Sigmoid colon (tissue), 7 donors: ENCODE measurements at places on chromosomes 11 and 22. TPM values are rescaled to one million over a fixed set of nuclear protein-coding genes. Genes with fewer than 3 reads are reported as not detected.

OR10G6 gene
- not detected for polyA plus RNA-seq

NAV2 gene
- 1.2 TPM for polyA plus RNA-seq

GPR83 gene
- not detected for polyA plus RNA-seq

MGAT3 gene
- 8.1 TPM for polyA plus RNA-seq

IGHMBP2 gene
- polyA plus RNA-seq: 5.4 TPM

LGALS1 gene
- polyA plus RNA-seq: 439 TPM

MYEOV gene
- polyA plus RNA-seq: 11.1 TPM

MOGAT2 gene
- 28.2 TPM for polyA plus RNA-seq

SLC22A8 gene
- not detected for polyA plus RNA-seq

NXPE1 gene
- 18.0 TPM for polyA plus RNA-seq

SHISA8 gene
- not detected for polyA plus RNA-seq

ACRV1 gene
- not detected for polyA plus RNA-seq

MS4A6A gene
- 113 TPM for polyA plus RNA-seq

PLCB3 gene
- polyA plus RNA-seq: 23.4 TPM

SEPTIN5 gene
- polyA plus RNA-seq: 6.2 TPM

PHF21B gene
- not detected for polyA plus RNA-seq

DSCAML1 gene
- 1.2 TPM for polyA plus RNA-seq

PDGFD gene
- 2.4 TPM for polyA plus RNA-seq

OR8D4 gene
- not detected for polyA plus RNA-seq

CBLIF gene
- polyA plus RNA-seq: not detected

EMID1 gene
- 5.9 TPM for polyA plus RNA-seq

TMEM151A gene
- polyA plus RNA-seq: not detected

SLCO2B1 gene
- 47.0 TPM for polyA plus RNA-seq

C11orf68 gene
- polyA plus RNA-seq: 23.4 TPM

MRPL21 gene
- 124 TPM for polyA plus RNA-seq

SLC25A18 gene
- polyA plus RNA-seq: 1.2 TPM

C11orf52 gene
- polyA plus RNA-seq: 6.3 TPM

TRIM49 gene
- polyA plus RNA-seq: not detected

OR4A47 gene
- not detected for polyA plus RNA-seq

OR2AG1 gene
- not detected for polyA plus RNA-seq

BDNF gene
- not detected for polyA plus RNA-seq

CCDC134 gene
- 6.1 TPM for polyA plus RNA-seq

OR52I2 gene
- polyA plus RNA-seq: not detected

BTBD18 gene
- polyA plus RNA-seq: 0.03 TPM

ELF5 gene
- polyA plus RNA-seq: not detected

RASL10A gene
- polyA plus RNA-seq: 3.0 TPM

DEUP1 gene
- 0.03 TPM for polyA plus RNA-seq

ART1 gene
- polyA plus RNA-seq: not detected

OR51B5 gene
- polyA plus RNA-seq: not detected

C22orf42 gene
- not detected for polyA plus RNA-seq

MAPK8IP2 gene
- 1.9 TPM for polyA plus RNA-seq

ZNF215 gene
- 0.46 TPM for polyA plus RNA-seq

TIMP3 gene
- 10.2 TPM for polyA plus RNA-seq

PRG3 gene
- polyA plus RNA-seq: not detected
